T follicular helper cell (primary cell): ENCODE measurements at places on chromosomes 1 and 21.

- no peak for DNase-seq
These were observed 5.5 kb downstream of the GPR137B start for GRCh38 chr1:236147521-236148469.

DNA sequence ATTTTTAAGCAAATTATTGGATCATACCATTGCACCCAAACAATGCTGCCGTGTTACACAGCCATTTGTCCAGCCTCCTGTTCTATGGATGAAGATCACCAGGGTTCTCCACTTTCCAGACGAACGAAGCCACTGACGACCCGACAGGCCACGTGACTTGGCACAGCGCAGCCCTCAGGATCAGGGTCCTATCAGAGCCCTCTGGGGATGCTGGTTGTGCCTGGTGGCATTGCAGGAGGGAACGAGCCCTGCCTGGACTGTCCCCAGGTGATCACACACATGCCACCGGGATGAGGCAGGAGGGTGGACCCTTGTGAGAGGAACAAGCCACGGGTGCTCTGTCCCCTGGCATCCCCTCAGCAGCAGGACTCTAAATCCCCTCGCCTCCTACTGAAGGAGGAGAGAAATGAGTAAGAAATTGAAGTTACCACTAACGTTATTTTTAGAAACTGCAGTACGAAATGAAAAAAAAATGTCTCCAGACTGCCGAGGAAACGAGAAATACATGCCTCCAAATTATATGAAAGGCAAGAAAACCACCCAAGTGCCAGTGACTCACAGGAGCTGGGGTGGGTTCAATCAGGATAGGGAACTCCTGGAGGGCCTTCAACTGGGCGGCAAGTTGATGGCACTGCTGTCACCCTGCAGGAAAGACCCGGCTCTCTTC lies 58.7 kb upstream of the PDE9A start:
- no peak for DNase-seq

GRCh38 chr1:45051005-45051772 lies 39.1 kb downstream of the UROD start:
- no peak for DNase-seq

GRCh38 chr21:42117229-42117966 lies 46.3 kb downstream of the UMODL1 start:
- DNase-seq: peak; percentile 48

DNA sequence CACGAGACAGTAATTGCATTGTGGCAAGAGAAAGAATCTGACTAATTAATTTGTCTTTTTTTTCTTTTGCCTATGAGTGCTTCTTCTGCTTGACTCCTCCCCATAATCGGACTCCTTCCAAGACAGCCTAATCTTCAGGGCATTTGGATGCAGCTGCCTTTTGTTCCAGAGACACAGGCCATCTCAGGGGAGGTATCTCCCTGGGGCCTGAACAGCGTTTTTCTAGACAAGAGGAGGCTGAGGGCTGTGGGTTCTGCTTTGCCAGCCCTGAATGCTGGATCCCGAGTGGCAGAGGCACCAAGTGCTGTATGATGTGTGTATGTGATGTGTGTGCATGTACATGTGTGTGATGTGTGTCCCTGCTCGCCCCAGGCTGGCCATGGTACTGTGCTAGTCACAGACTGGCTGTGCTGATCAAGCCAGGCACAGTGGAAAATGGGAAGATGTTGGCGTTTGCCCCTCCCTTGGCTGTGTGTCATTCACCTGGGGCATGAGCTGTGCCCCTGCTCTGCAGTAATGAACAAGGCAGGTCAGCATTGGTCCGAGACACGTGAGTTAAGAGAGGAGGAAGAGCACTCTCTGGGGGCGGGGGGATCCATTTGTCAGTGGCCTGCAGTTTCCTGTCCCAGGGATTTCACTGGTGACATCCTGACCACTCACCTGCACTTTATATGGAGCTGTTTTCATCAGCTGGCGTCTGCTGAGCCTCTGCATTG lies 77.2 kb downstream of the ADARB1 start:
- no peak for DNase-seq

DNA sequence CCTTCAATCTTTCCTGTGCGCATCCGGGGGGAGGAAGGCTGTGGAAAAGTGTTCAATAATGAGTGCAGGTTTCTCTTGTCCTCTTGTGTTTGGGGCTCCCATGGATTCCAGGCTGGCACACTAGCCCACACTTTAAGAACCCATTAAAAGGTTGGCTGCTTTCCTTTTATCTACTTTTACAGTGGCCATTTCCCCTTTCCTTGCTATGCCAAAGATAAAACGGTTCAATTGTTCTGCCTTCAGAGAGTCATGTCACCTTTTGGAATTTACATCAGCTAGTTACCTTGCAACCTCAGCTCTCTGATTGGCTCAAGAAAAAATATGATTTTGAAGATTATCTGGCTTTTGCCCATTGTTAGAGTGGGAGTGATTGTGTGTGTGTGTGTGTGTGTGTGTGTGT lies 182.3 kb downstream of the SDCCAG8 start:
- DNase-seq: no peak

GRCh38 chr1:172408958-172409357 lies 11.5 kb upstream of the C1orf105 start:
- DNase-seq: no peak

DNA sequence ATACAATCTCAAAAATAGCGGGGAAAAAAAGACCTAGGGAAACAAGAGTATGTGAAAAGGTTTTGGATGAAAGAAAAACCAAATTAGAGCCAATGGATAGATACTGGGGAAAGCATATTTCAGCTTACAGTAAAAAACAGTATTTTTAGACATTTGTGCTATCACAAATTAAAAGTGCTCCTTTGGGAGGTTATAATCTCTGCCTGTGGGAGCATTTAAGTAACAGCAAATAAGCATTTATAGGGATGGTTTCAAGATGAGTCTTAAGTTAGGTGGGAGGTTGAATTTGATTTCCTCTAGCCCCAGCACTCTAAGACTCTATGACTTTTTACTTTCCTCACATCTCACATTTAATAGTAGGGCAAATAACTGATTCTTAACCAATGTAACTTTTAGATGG lies 79.6 kb upstream of the SLFNL1 start:
- DNase-seq: no peak

GRCh38 chr1:11615090-11615489 lies 39.1 kb downstream of the FBXO2 start:
- no peak for DNase-seq

DNA sequence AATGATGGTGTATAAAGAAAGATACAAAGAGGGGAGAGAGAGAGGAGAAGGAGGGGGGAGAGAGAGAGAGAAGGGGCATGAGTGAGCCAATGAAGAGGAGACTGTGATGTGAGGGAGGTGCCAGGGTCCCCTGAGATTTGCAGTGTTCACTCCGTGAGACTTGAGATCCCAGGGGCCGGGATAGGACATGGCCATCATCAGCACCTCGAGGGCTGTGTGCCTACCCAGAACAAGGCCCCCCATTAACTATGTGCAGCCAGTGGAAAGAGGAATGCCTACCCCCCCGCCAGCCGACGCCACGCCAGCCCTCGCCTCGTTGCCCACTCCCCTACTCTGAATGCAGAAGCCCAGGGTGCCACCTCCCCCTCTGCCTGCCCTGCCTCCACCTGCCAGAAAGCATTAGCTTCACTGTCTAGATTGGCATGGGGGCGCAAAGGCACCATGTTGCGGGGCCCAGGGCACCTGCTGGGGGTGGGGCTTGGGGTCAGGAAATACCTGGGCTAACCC lies 14.8 kb downstream of the LGR6 start:
- no peak for DNase-seq

GRCh38 chr1:236081546-236082227 lies 16.8 kb upstream of the NID1 start:
- no peak for DNase-seq

DNA sequence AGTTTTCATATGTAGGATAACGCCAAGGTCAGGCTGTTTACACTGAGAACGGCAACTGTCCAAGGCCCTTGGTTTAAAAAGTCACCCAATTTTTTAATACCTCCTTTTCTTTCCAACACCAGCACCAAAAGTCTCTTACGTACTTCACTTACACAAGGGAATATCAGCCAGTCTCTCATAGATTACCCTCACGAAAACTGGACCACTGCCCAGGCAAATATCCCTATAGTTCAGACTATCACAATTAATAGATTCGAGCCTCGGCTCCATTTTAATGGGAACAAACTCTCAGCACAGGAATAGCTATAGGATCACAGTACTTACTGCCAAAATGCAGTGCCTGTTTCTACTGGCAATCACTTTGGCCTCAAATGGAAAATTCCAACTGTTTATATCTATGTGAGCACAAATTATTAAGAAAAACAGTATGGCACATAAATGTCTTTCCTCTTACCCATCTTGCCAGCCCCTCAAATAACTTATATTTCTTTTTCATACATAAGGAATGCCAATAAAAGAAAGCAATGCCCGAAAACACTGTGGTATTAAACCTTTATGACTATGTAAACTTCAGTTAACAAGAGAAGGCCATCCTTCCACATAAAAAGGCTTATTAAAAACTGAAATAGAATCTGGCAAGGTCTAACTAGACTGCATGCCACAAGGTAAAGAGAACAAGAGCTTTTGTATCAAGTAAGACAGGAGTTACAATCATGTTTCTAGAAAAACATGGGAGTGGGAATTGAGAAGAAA lies 97.8 kb downstream of the SLC45A1 start:
- DNase-seq: no peak

DNA sequence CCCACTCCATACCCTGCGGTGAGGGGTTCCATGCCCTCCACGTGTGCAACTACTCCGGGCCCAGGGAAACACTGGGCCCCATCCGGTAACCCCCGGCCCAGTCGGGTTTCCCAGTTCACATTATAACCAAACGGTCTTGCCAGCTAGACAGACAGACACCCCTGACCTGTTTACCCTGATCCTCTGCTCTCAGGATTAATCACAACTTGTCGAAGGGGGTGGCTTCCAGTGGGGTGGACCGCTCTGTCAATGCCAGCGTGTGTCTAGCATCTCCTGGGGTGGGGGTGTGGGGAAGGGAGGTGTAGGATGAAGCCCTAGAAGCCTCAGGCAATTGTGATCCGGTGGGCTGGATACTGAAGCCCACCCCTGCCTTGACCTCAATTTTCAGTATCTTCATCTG lies 4.6 kb upstream of the OLIG2 start:
- DNase-seq: no peak

DNA sequence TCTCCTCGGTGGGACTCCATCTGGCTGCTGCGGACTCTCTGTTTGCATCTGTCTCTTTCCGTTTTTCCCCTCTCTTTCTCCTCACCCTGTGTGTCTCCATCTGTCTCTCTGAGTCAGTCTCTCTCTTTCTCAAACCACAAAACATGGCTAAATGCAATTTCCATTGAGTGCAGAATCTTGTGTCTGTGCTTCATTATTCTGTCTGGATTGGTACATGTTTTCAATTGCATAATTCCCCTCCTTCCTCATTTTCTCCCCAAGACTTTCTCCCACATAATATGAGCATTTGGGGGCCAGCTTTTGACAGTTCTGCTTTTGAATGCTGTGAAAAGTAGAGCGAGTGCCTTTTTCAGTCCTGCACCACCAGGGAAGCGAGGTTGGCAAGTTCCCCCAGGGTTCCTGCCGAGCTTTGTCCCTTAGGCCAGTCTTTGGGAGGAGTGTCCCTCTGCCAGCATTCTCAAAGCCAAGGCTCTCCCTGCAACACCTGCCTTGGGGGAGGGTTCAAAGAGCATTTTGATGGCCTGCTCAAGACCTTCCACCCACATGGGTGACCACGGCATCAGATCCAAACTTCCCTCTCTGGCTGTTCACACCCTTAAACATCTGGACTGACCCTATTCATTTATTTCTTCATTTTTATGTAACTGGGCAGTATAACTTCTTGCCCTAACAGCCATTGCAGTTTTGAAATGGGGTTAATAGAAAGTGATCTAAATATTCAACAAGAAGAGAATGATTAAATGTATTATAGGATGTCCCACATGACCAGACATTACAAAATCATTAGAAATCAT lies 32.8 kb upstream of the SCMH1 start:
- DNase-seq: no peak
